ENCODE measurements at places on chromosomes 4 and X.
A peak's percentile ranks its signal among the peaks of the same experiment; 100 is the strongest.

- DNase-seq: peak; percentile 77
- no peaks in the 10 kb centered on the region for H3K36me3 ChIP-seq
- no peak overlapping the region for H3K27ac ChIP-seq
- no peaks in the 10 kb centered on the region for H3K27me3 ChIP-seq
- peaks cover 6% of the 10 kb centered on the region for H3K4me1 ChIP-seq
- H3K4me3 ChIP-seq: no peak overlapping the region
Measured at GRCh38 chr4:98626350-98626749, 32.1 kb downstream of the TSPAN5 start.

- H3K27me3 ChIP-seq: no peaks in the 10 kb centered on the region
- no peak overlapping the region for H3K4me3 ChIP-seq
- DNase-seq: no peak
- no peaks in the 10 kb centered on the region for H3K36me3 ChIP-seq
- peak overlapping the region; percentile 68 for H3K27ac ChIP-seq
Measured at GRCh38 chr4:48642421-48643374, 137.4 kb downstream of the FRYL start.

GRCh38 chr4:39181520-39181904, 817 bp upstream of the WDR19 start:
- H3K27me3 ChIP-seq: no peaks in the 10 kb centered on the region
- no peak overlapping the region for H3K27ac ChIP-seq
- no peak overlapping the region for H3K4me3 ChIP-seq
- H3K36me3 ChIP-seq: no peaks in the 10 kb centered on the region
- no peaks in the 10 kb centered on the region for H3K4me1 ChIP-seq

DNA sequence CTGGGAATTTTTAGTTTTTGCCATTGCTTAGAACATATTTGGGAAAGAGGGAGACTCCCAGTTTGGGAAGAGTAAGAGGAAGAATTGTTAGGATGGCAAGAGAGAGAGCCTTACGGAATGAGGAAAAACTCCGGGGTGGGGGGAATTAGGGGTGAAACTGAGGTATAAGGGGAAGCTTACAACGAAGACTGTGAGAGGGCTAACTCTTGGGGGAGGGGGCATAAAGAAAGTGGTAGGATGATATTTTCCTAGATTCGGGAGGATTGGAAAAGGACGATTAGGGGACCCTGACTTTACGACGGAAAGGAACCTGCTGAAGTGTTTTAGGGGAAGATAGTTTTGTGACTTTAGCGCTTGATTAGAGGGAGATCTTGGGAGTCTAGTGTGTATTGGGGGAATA, 86.2 kb upstream of the HPRT1 start:
- H3K4me3 ChIP-seq: peak overlapping the region; percentile 53
- H3K27me3 ChIP-seq: no peaks in the 10 kb centered on the region
- no peak for DNase-seq
- H3K36me3 ChIP-seq: no peaks in the 10 kb centered on the region
- H3K27ac ChIP-seq: no peak overlapping the region

GRCh38 chr4:5693871-5694270, 14.5 kb downstream of the EVC2 start:
- H3K27me3 ChIP-seq: no peaks in the 10 kb centered on the region
- no peak overlapping the region for H3K27ac ChIP-seq
- no peak for DNase-seq
- H3K4me1 ChIP-seq: no peaks in the 10 kb centered on the region
- no peak overlapping the region for H3K4me3 ChIP-seq

- DNase-seq: no peak
- no peak overlapping the region for H3K4me3 ChIP-seq
- no peak overlapping the region for H3K27ac ChIP-seq
- H3K4me1 ChIP-seq: no peaks in the 10 kb centered on the region
- H3K36me3 ChIP-seq: no peaks in the 10 kb centered on the region
- no peaks in the 10 kb centered on the region for H3K27me3 ChIP-seq
Measured at GRCh38 chr4:168095776-168096406, 3.6 kb downstream of the ANXA10 start.

DNA sequence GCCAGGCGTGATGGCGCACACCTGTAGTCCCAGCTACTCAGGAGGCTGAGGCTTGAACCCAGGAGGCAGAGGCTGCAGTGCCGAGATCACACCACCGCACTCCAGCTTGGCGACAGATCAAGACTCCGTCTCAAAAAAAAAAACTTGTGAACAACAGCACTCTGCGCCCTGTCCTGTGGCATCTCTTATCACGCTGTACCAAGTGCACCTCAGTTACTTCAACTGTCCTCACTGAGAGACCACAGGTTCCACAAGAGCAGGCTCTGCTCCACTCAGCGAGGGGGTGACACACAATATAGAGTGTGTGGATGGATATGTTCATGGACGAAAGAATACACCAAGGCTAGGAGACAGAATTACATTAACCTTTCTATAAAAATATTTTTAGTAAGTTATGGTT, 49.3 kb downstream of the ADGRA3 start:
- no peaks in the 10 kb centered on the region for H3K27me3 ChIP-seq
- H3K36me3 ChIP-seq: peaks cover 4% of the 10 kb centered on the region
- no peaks in the 10 kb centered on the region for H3K4me1 ChIP-seq
- no peak for DNase-seq

GRCh38 chr4:65021737-65022136, 612.5 kb upstream of the TECRL start:
- no peak overlapping the region for H3K27ac ChIP-seq
- H3K4me3 ChIP-seq: no peak overlapping the region
- H3K36me3 ChIP-seq: no peaks in the 10 kb centered on the region
- H3K4me1 ChIP-seq: no peaks in the 10 kb centered on the region
- no peak for DNase-seq

- no peaks in the 10 kb centered on the region for H3K27me3 ChIP-seq
- H3K4me1 ChIP-seq: peaks cover 2% of the 10 kb centered on the region
- H3K4me3 ChIP-seq: no peak overlapping the region
- H3K27ac ChIP-seq: no peak overlapping the region
- no peaks in the 10 kb centered on the region for H3K36me3 ChIP-seq
- no peak for DNase-seq
Measured at GRCh38 chr4:119314356-119314755, 7.6 kb downstream of the FABP2 start.

GRCh38 chr4:100895556-100896197, 377.9 kb upstream of the EMCN start:
- H3K27me3 ChIP-seq: no peaks in the 10 kb centered on the region
- DNase-seq: no peak
- no peaks in the 10 kb centered on the region for H3K36me3 ChIP-seq

DNA sequence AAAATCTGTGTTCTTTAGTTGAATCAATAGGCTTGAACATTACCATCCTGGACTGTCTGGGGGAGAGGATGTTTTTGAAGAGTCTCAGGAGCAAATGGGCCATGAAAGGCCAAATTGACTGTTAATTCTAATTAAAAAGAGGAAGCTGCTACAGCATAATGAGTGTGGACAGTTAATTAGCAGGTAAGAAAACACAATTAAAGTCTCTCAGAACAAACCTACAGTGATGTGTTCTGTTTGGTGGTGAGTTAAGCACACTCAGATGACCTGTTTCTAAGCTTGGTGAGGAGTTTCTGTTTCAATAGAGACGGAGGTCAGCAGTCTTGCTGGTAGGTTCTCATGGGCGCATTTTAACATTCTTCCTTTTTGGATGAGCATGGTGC, 68.1 kb downstream of the DRD5 start:
- no peak for DNase-seq
- H3K27me3 ChIP-seq: no peaks in the 10 kb centered on the region
- no peaks in the 10 kb centered on the region for H3K4me1 ChIP-seq
- no peaks in the 10 kb centered on the region for H3K36me3 ChIP-seq
- H3K27ac ChIP-seq: no peak overlapping the region
- no peak overlapping the region for H3K4me3 ChIP-seq

GRCh38 chr4:165625281-165625680, 246.5 kb downstream of the CPE start:
- no peaks in the 10 kb centered on the region for H3K36me3 ChIP-seq
- no peak for DNase-seq
- no peaks in the 10 kb centered on the region for H3K27me3 ChIP-seq
- H3K4me3 ChIP-seq: no peak overlapping the region
- no peak overlapping the region for H3K27ac ChIP-seq

- H3K4me3 ChIP-seq: no peak overlapping the region
- H3K4me1 ChIP-seq: no peaks in the 10 kb centered on the region
- DNase-seq: no peak
- H3K27me3 ChIP-seq: no peaks in the 10 kb centered on the region
Measured at GRCh38 chrX:43836435-43837184, 45.6 kb downstream of the MAOB start.

DNA sequence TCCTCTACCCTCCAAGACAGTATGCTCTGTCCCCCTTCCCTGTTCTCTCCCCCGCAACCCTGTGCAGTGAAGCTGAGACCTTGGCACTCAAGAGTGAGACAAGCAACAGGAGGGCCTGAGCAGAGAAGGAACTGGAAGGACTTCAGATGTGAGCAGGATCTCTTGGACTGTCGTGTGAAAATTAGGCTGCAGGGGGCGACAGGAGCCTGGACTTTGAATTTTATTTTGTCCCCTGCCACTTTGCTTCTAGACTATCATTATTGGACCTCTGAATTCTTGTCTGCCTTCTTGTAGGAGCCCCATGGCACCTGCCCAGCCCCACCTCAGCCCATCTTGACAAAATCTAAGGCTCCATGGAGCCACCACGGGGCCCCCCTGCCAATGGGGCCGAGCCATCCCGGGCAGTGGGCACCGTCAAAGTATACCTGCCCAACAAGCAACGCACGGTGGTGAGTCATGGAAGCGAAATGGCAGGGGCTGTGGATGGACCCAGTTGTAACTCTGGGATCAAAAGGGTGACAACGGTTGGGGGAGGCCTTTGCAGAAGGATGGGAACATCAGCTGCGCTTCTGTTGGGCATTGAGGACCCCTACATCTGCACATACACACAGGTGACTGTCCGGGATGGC, 1.7 kb downstream of the ARAF start:
- H3K36me3 ChIP-seq: no peaks in the 10 kb centered on the region
- no peaks in the 10 kb centered on the region for H3K27me3 ChIP-seq
- peak; percentile 60 for DNase-seq
- H3K4me3 ChIP-seq: no peak overlapping the region
- H3K27ac ChIP-seq: no peak overlapping the region

- no peaks in the 10 kb centered on the region for H3K27me3 ChIP-seq
- no peaks in the 10 kb centered on the region for H3K4me1 ChIP-seq
- DNase-seq: no peak
- H3K36me3 ChIP-seq: no peaks in the 10 kb centered on the region
Measured at GRCh38 chrX:12446342-12447075, 308.2 kb downstream of the FRMPD4 start.

- H3K27ac ChIP-seq: no peak overlapping the region
- no peaks in the 10 kb centered on the region for H3K36me3 ChIP-seq
- no peak for DNase-seq
- H3K27me3 ChIP-seq: peaks cover 1% of the 10 kb centered on the region
- no peak overlapping the region for H3K4me3 ChIP-seq
- H3K4me1 ChIP-seq: no peaks in the 10 kb centered on the region
Measured at GRCh38 chrX:40406330-40406859, 174.4 kb upstream of the ATP6AP2 start.

GRCh38 chrX:53458082-53458481, 23.9 kb upstream of the HSD17B10 start:
- no peak overlapping the region for H3K4me3 ChIP-seq
- no peak overlapping the region for H3K27ac ChIP-seq
- H3K27me3 ChIP-seq: no peaks in the 10 kb centered on the region
- no peaks in the 10 kb centered on the region for H3K4me1 ChIP-seq
- DNase-seq: no peak

GRCh38 chr4:30719454-30720020, 632 bp upstream of the PCDH7 start:
- peak; percentile 92 for DNase-seq
- no peaks in the 10 kb centered on the region for H3K27me3 ChIP-seq
- no peaks in the 10 kb centered on the region for H3K4me1 ChIP-seq
- peak overlapping the region; percentile 95 for H3K4me3 ChIP-seq

DNA sequence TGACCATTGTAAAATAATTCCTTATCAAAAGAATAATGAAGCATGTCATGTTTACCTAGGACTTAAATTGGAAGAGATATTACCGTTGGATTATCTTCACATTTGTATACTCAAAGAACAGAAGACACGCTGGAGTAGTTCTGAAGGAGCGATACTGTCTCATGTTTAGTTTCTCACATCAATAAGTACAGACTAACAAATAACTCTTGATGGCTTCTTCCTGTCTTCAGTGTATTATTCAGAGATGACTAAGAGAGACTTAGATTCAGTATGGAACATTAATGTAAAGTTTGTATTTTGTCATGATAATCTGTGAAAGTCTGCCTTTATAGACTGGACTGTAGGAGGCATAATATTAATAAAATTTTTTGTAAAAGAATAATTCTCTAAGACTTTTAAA, 72.7 kb downstream of the SPRY1 start:
- no peaks in the 10 kb centered on the region for H3K27me3 ChIP-seq
- no peak overlapping the region for H3K27ac ChIP-seq
- no peaks in the 10 kb centered on the region for H3K4me1 ChIP-seq
- no peak for DNase-seq
- H3K4me3 ChIP-seq: no peak overlapping the region

DNA sequence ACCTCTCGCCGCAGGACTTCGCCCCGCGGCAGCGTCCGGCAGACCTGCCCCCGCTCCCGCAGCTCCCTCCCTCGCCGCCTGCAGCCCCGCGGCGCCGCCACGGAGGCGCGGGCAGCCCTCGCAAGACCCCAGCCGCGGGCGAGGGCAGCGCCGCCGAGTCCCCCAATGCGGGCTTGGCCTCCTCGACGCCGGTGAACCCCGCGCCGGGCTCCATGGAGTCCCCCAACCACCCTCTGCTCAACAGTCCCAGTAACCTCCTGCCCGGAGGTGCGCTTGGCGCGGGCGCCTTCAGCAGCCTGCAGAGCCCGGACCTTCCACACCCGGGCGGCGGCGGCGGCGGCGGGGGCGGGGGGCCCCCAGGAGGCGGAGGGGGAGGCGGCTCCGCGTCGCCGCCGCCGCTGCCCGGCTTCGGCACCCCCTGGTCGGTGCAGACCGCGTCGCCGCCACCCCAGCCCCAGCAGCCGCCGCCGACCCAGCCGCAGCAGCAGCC, 1.2 kb downstream of the CPEB2 start:
- H3K4me3 ChIP-seq: peak overlapping the region; percentile 99
- DNase-seq: peak; percentile 85
- H3K27me3 ChIP-seq: no peaks in the 10 kb centered on the region
- H3K36me3 ChIP-seq: no peaks in the 10 kb centered on the region
- no peaks in the 10 kb centered on the region for H3K4me1 ChIP-seq
- peak overlapping the region; percentile 97 for H3K27ac ChIP-seq

GRCh38 chr4:141922236-141922635, 285.9 kb downstream of the IL15 start:
- no peaks in the 10 kb centered on the region for H3K27me3 ChIP-seq
- H3K27ac ChIP-seq: no peak overlapping the region
- no peak for DNase-seq
- H3K36me3 ChIP-seq: no peaks in the 10 kb centered on the region

- H3K4me1 ChIP-seq: no peaks in the 10 kb centered on the region
- H3K4me3 ChIP-seq: no peak overlapping the region
- peaks cover 2% of the 10 kb centered on the region for H3K36me3 ChIP-seq
- H3K27me3 ChIP-seq: no peaks in the 10 kb centered on the region
Measured at GRCh38 chr4:169397762-169398161, 127.0 kb upstream of the SH3RF1 start.

GRCh38 chr4:6658597-6659075, 18.2 kb downstream of the MRFAP1 start:
- peak; percentile 75 for DNase-seq
- no peak overlapping the region for H3K27ac ChIP-seq
- no peaks in the 10 kb centered on the region for H3K36me3 ChIP-seq

- no peak for DNase-seq
- H3K27ac ChIP-seq: no peak overlapping the region
- no peaks in the 10 kb centered on the region for H3K4me1 ChIP-seq
- no peaks in the 10 kb centered on the region for H3K27me3 ChIP-seq
- H3K4me3 ChIP-seq: no peak overlapping the region
Measured at GRCh38 chrX:150036181-150036580, 97.9 kb upstream of the EOLA2 start.

- no peak for DNase-seq
- H3K36me3 ChIP-seq: no peaks in the 10 kb centered on the region
- H3K27ac ChIP-seq: no peak overlapping the region
- H3K27me3 ChIP-seq: no peaks in the 10 kb centered on the region
Measured at GRCh38 chr4:81600520-81601357, 129.0 kb upstream of the RASGEF1B start.
